ENCODE measurements at places on chromosomes 1 and 21.

DNA sequence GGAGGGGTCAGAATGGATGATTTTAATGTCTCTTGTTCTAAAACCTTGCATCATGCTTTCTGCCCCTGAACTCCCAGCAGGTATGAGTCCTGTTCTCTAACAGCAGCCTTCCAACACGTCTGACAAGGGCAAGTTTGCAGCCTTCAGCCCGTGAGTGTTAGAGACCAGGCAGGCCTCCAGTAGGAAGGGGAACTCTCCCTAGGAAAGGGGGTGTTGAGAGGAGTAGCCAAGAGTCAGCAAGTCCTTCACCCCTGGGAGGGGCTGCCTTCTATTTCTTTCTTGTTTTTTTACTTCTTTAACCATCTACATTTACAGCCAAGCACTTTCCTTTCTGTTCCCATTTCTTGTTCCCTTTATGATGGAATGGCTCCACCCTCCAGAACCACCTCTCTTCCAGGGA is 14.2 kb downstream of the BATF3 start:
- DNase-seq = no peak

- DNase-seq = no peak
These were observed 402.2 kb downstream of the SMYD3 start for GRCh38 chr1:246104927-246105326.

GRCh38 chr21:31305888-31306287 is 38.2 kb downstream of the TIAM1 start:
- DNase-seq = no peak

GRCh38 chr21:45827302-45827692 is 154.3 kb upstream of the COL6A1 start:
- no peak for DNase-seq

DNA sequence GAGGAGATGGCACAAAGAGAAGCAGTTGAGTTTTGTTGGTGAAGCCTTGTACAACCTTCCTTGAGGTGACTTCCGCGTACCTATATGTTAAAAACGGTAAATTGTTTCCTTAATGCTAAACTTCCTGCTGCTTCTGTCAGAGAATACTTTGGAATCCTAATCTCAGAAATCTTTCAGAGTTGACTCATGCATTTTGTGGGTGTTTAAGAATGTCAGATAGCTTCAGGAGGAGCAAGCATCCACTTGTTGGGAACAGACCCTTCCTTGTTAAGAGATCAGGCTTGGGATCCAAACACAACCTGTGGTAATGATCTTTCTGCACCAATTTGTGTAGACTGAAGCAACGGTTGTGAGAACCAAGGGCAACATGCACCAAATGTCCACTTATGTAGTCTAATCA is 29.5 kb downstream of the AK4 start:
- no peak for DNase-seq

GRCh38 chr1:246107516-246108277 is 399.4 kb downstream of the SMYD3 start:
- no peak for DNase-seq

DNA sequence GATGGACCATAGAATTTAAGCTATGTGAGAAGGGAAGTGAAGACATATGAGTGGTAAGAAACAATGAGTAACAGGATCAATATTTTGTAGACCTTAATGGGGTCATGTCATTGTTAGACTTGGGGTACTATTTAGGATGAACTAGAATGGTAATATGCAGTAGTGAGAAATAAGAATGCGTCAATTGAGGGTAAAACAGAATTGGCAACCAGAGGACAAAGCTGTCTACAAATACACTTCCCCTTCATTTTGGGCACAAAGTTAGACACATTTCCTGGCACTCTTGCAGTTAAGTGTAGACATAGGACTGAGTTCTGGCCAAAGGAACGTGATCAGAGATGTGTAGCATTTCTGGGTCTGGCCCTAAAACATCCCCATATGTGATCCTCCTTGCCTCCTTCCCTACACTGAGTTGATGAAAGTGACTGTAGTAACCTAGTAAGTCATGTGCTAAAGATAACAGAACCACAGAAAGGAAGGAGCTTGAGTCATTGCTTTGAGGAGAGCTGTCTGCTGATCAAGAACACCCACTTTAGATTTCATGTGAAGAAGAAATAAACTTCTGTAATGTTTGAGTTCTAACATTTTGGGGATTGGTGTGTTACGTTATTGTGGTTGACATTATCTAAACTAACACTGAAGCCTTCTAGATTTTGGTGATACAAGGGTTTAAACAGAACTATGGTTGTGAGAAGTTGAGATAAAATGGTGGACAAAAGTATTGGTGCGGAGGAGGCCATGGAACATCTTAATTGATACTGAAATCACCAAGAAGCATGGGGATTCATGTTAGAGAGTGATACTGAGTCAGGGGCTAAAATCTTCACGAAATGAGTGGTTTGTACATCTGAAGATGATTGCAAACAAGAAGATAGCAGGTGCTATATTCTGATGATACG is 41.7 kb downstream of the CD55 start:
- peak; percentile 43 for DNase-seq

DNA sequence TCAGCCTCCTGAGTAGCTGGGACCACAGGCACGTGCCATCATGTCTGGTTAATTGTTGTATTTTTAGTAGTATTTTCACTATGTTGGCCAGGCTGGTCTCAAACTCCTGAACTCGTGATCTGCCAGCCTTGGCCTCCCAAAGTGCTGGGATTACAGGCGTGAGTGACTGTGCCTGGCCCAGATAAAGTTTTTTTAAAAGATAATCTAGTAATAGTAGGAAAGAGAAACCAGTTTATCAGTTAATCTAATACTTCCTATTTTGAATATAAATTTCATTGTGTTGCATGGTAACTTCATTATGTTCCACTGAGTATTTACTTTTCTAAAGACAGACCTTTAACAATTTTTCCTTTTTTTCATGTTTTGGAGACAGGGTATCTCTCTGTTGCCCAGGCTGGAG is 10.0 kb downstream of the RABGAP1L start:
- no peak for DNase-seq

DNA sequence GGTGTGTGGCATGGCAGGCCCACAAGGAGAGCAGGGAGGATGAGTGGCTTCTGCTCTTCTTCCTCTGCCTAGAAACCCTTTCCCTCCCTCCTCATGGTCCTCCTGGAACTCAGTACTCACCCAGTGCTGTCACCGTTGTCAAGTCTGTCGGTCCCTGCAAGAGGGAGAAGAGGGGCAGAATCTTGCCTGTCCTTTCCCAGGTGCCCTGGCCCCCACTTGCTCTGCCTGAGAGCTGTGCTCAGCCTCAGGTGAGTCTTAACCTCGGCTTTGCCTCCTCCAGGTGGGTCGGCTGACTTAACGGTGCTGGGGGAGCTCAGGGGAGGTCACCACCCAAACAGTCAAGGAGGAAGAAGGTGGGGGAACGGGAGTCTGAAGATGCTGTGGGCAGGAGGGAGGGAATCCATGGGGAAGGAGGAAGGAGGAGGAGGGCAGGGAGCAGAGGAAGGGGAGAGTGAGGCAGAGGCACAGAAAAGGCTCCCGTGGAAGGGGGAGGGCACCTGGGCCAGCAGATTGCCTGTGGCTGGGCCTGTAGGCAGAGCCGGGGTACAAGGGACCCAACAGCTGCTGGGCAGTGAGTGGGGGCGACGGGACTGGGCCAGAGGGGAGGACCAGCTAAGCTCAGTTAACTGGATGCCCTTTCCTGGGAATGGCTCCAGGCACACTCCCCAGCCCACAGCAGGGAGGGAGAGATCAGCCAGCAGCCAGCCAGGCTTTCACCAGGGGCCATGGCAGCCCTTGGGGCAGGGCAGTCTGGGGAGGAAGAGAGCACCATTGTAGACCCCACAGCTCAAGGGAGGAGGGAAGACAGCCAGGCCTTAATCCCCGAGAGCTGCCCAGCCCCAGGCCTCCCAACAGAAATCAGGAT is 26.3 kb downstream of the CTNNBIP1 start:
- no peak for DNase-seq

DNA sequence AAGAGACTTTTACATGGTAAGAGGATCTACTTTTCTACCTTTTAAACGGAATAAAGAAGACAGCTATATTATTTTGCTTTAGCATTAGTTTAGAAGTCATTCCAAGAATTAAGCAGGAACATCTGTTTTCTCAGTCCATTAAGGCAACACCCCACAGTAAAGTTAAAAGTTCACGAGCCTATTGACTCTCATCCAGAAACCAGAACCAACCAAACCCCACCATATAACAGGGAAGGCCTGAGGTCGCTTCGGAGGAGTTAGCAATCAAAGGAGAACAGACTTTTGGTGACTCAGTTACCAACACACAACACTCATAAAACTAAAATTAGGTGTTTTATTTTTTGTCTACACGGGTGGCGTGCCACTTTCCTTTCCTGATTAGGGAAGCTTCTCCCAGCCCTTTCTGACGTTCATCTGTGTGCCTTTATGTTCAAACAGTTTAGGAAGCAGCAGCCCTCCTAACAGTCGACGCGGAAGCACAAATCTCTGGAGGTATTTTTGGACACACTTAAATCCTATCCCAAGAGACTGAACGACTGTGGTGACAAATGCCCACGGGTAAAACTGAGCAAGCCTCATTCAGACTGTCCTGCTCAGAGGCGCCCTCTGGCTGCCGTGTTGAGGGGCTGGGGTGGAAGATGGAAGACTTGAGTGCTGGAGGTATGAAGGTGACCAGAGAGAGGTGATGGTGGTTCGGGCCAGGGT is 8.6 kb upstream of the PLA2G2C start:
- peak; percentile 86 for DNase-seq

- no peak for DNase-seq
These were observed 160.0 kb downstream of the PDE4B start for GRCh38 chr1:65952696-65953095.

DNA sequence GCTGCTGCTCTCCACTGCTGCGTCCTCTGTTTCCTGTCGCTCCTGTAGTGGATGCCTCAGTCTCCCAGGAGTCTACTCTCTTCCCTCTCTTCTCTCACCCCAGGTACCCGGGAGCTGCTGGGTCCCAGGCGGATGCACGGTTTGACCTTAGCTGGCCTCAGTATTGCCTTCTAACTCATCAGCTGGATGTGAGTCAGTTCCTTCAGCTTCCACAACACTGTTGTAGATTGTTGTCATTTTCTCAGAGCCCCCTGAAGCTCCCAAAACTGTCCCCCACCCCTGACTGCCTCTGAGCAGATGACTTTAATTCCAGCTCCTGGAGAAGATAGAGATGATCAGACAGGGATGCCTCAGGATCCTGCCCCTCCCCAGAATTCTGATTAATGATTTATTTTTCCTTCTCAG is 7.2 kb downstream of the CNIH3 start:
- no peak for DNase-seq

DNA sequence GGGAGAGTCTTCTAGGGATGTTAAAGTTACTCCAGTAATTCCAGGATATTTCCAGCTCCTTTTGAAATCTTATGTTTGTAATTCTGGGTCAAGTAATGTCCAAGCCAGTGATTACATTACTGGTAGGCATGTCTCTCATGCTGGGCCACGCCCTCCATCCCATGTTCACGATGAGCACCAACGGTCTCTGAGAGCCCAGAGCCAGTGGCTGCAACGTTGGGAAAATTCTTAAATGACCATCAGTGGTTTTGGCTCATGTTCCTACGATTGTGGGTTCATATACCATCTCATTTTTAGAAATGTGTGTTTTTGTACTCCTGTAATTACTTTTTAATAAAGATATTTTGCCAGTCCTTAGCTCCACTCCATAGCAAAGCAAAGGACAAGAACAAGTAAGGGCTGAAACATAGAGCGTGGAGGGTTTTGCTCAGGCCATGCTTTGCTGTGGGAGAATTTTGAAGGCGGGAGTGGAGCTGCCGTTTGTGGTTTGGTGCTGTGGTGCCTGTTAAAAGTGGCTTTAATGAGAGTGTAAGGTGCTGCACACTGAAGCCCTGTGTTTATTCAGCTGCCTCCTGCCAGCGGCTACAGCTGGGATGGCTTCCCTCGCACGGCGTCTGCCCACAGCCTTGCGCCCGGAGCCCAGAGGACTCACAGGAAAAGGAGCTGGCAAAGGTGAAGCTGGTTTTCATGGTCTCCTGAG is 28.9 kb downstream of the VANGL1 start:
- no peak for DNase-seq

DNA sequence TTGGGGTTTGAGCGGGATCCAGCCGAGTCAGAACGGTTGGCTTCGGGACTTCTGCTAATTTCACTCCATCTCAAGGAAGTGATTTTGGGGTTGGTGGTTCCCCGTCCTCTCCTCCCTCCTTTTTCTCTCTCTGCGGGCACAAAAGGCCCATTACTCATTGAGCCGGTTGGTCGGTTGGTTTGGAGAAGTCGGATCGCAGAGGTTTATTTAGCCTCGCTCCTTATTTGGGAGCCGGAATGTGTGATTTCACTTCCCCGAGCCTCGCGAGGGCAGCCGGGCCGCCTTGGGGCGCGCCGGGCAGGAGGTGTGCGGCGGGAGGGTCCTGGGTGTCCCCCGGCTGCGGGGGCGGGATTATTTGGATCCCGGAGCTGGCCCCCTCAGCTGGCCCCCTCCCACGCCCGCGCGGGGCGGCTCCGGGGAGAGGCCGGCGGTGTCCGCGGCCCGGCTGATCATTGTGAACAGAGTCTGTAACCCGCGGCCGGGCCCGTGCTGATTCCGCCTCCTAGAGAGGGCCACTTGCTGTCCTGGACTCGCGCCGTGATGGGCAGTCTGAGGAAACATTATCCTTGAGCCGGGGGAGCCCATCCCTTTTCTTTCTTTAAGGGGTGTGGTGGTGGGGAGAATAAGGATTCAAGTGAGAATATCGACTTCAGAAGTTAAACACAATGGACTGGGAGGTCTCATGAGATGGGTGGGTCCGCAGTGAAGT is 1.2 kb downstream of the MAPKAPK2 start:
- DNase-seq = peak; percentile 67

DNA sequence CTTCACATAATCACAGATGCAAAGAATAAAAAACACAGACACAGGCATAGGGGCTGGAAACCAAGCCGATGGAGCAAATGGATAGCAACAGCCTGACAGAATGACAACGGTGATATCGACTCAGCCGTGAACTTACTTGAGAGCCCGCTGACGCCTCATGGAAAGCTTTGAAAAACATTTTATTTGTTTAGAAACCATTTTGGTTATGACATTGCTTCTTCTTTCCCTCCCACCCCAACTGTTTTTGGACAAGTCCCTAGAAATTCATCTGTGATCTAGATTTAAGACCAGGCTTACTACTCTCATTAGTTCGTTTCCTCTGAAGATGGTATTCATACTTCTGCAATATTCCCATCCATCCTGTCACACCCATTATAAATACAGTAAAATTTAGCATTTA is 44.9 kb downstream of the PCSK9 start:
- no peak for DNase-seq

Data from activated CD4-positive, alpha-beta T cell treated with anti-CD3 and anti-CD28 coated beads for 48 hours (primary cell).